ENCODE measurements at places on chromosomes 12 and 14. TPM values are rescaled to one million over a fixed set of nuclear protein-coding genes. Genes with fewer than 3 reads are reported as not detected.

Gene CLEC4D
- total RNA-seq, result not detected

Gene CD69
- total RNA-seq, result 53.6 TPM

Gene LRRC10
- total RNA-seq, result not detected

Gene ASCL1
- total RNA-seq, result not detected

Gene MUCL1
- total RNA-seq, result 5.9 TPM

Gene JPH4
- total RNA-seq, result 0.07 TPM

Gene CPNE6
- total RNA-seq, result not detected

Gene SLC6A12
- total RNA-seq, result 0.11 TPM

Gene KLRC1
- 52.9 TPM for total RNA-seq

Gene SMIM41
- not detected for total RNA-seq

Gene HNRNPA1
- 1,580 TPM for total RNA-seq

Gene RASSF9
- total RNA-seq, result not detected

Gene CISTR
- total RNA-seq, result not detected

Gene HHIPL1
- not detected for total RNA-seq

Gene KCNJ8
- not detected for total RNA-seq

Gene ANO4
- total RNA-seq, result not detected

Gene HOXC12
- not detected for total RNA-seq

Gene POTEG
- not detected for total RNA-seq

Gene PIK3C2G
- not detected for total RNA-seq

Gene RPS6KA5
- 47.5 TPM for total RNA-seq

Gene COL2A1
- not detected for total RNA-seq

Gene ACSM4
- not detected for total RNA-seq

Gene CAPZA3
- total RNA-seq, result not detected

Gene TSHR
- total RNA-seq, result not detected

Gene PLEKHD1
- total RNA-seq, result 0.14 TPM

Gene ERBB3
- total RNA-seq, result not detected

Gene LRTM2
- not detected for total RNA-seq

Gene GPR65
- total RNA-seq, result 35.0 TPM

Gene AGAP2
- total RNA-seq, result 47.5 TPM

Gene MYRFL
- total RNA-seq, result not detected

Gene KNTC1
- total RNA-seq, result 187 TPM

Gene SLC7A8
- total RNA-seq, result 0.07 TPM

Gene RNASE13
- total RNA-seq, result not detected

Gene SAMD15
- 0.50 TPM for total RNA-seq

Gene ANKS1B
- total RNA-seq, result not detected

Gene TEX52
- total RNA-seq, result not detected

Gene SERPINA12
- total RNA-seq, result not detected

Gene SLC8B1
- total RNA-seq, result 19.9 TPM

Gene KRT73
- not detected for total RNA-seq

Gene TCL1B
- not detected for total RNA-seq

Gene HCAR2
- total RNA-seq, result 0.64 TPM

Gene KLRD1
- 58.2 TPM for total RNA-seq

Gene KIF26A
- total RNA-seq, result not detected

Gene CLSTN3
- 40.0 TPM for total RNA-seq

Gene TAS2R20
- 5.2 TPM for total RNA-seq

Gene BMP4
- total RNA-seq, result 0.26 TPM
